ENCODE measurements at places on chromosomes 1 and 21.

DNA sequence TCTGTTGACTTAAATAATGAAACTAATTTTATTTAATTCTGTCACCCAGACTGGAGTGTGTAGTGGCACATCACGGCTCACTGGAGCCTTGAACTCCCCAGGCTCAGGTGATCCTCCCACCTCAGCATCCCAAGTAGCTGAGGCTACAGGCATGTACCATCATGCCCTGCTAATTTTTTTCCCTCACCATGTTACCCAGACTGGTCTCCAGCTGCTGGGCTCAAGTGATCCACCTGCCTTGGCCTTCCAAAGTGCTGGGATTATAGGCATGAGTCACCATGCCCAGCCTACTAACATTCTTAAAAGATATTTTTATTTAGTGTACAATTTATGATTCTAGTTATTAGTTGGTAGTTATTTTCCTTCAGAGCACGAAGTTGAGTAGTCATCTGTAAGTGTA is 49.5 kb downstream of the NRDC start:
- no peak for ATAC-seq

DNA sequence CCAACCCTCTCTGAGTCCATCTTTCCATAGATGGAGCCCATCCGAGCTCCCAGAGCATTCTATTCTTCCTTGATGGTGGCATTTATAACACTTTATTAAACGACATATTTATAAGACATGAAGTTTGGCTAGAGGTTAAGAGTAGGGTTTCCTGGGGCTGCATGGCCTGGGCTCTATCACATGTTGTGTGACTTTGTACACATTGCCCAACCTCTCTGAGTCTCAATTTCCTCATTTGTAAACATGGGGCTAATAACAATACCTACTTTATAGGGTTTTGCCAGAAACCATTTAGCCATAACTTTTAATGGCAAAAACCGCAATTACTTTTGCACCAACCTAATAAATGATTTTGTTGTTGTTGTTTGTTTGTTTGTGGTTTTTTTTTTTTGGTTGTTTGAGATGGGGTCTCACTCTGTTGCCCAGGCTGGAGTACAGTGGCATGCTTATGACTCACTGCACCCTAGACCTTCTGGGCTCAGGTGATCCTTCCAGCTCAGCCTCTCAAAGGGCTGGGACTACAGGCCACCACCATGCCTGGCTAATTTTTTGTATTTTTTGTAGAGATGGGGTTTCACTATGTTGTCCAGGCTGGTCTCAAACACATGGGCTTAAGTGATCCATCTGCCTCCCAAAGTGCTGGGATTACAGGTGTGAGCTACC is 13.9 kb upstream of the ASAP3 start:
- no peak for ATAC-seq

DNA sequence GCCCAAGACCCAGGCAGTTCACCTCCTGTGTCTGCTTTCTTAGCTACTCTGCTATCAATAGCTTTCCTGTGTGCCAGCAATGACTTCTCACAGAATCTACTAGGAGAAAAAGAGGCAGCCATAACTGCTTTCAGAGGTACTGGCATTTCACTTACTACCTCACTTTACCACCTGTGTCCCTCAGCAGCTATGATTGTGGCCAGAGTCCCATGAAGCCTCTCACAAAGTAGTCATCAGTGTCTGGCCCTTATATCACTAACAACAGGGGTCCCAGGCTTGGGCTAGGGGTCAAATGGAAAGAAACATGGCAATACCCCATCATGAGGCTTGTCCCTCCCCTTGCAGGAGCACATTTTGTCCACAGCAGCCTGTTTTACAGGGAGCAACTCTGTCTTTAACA is 62.7 kb upstream of the EPS8L3 start:
- no peak for ATAC-seq

DNA sequence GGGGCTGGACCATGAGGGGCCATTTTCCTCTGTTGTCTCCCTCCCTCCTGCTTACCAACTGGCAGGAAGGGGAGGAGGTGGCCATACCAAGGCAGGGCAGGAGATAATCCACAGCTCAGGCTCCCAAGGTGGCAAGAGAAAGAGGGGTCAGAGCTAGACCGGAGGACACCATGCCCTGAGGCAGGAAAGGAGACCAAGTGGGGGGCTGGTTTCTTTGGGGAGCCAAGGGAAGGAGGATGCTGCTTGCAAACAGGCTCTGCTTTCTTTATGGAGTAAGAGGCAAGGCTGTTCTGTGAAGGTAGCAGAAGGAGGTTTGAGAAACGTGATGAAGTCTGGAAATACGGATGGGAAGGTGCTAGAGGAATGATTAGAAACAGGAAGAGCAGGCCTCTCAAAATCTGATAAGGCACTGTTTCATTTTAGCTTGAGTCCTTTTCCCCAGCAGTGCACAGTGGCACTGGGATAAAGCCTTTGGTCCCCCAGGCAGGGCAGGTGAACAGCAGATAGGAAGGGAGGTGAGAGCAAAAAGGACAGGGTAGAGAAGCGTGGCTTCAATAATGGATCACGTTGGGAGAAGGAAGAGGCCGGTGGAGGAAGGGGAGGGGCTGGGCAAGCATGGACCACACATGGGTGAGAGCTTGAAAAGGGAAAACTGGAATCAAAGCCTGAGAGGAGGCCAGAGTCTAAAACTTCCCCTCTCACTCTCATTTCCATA is 44.2 kb upstream of the GALNT2 start:
- ATAC-seq = no peak
